ENCODE measurements at places on chromosomes 3 and 15.

DNA sequence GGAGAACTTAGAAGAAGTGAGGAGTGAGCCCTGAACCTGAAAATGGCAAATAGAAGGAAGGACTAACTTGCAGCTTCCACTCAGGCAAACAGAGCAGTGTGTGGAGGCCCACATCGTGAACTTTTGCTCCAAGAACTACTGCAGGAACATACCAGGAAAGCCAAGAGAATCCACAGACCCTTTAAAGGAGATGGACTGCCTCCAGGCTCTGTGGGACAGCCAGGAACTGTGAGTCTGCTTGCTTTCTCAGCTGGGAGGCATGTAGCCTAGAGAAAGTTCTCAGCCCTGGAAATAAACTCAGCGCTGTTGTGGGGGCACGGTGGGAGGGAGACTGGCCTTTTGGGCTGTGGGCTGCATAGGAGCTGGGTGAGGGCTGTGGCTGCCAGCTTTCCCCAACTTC lies 93.0 kb downstream of the SNRK start:
- no peak for DNase-seq

DNA sequence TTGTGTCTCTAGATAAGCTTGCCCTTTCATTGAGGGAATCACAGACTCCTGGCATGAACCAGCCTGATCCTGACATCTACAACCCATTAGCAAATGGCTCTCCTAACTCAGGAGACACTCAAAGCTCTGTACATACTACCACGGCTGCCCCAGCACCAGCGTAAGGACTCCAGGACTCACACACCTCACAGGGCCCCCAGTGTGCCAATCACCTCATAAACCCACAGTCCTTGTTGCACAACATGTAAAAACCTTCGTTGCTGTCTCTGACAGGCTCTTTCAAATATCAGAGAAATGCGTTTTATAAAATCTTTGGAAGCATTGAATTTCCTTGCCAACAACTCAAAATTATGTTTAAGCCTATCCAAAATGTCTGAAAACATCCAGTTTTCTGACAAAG lies 7.3 kb downstream of the FYCO1 start:
- DNase-seq: no peak

DNA sequence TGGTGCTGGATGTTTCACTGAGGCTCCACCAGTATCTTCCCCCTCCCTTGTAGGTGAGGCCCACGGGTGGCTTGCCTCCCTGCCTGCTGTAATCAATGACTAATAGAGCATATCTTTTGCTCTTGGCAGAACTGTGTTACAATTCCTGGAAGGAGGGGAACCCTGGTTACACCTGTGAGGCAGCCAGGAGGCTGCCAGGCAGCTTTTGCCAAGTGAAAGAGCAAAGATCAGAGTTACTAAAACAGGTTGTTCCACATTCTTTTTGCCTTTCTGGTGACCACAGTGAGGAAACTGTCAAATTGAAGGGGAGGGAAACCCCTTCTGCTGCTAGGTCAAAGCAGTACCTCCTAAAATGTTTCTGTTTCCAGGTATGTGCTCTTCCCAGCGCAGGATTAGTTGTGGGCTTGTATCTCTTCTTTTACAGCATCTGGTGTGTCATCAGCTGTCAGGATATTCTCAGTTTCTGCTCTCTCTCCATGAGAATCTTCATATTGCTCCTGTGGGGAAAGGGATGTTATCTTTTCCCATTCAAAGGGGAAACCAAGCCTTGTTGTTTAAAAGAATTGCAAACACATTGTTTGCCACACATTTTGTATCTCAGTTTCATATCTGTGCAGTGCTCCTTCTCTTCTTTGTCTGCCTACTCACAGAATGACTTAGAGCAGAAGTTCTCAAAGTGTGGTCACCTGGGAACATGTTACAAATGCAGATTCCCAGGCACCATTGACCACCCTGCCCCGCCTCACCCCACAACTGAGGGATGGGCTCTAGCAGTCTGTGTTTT lies 137.4 kb upstream of the UMPS start:
- DNase-seq: no peak

GRCh38 chr3:69282181-69282580 lies 103.7 kb downstream of the FRMD4B start:
- DNase-seq: peak; percentile 50

DNA sequence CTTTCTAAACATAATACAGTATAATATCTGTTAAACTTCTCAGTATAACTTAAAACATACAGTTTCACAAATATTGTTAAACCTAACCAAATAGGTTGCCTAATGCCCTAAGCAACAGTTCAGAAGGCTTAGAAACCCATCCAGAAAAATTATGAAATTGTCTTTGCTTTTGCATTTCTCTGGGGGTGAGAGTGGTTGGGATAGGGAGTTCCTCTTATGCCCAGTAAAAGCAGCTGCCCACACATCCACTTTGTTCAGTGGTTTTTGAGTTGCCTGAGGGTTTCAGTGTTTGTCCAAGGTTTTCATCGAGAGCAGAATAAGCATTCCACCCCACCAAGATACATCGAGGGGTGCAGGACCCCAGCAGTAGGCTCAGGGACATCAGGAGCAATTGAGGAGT lies 179.4 kb downstream of the CDIN1 start:
- DNase-seq: no peak

GRCh38 chr3:194326192-194326967 lies 24.7 kb downstream of the CPN2 start:
- no peak for DNase-seq

DNA sequence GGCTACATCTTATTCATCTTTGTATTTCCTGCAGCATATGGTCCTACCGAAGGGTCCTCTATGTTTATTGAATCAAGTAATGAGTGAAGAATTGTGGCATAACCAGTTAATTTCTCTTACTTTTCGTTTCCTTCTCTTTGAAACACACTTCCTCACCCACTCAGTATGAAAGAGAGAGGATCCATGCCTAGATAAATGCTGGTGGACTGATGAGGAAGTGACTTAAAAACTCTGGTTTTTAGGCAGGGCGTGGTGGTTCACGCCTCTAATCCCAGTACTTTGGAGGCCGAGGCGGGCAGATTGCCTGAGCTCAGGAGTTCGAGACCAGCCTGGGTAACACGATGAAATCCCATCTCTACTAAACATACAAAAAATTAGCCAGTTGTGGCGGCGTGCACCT lies 2.2 kb upstream of the MB21D2 start:
- DNase-seq: no peak

- DNase-seq: no peak
Measured at GRCh38 chr3:190983875-190984274, 121.4 kb upstream of the GMNC start.

DNA sequence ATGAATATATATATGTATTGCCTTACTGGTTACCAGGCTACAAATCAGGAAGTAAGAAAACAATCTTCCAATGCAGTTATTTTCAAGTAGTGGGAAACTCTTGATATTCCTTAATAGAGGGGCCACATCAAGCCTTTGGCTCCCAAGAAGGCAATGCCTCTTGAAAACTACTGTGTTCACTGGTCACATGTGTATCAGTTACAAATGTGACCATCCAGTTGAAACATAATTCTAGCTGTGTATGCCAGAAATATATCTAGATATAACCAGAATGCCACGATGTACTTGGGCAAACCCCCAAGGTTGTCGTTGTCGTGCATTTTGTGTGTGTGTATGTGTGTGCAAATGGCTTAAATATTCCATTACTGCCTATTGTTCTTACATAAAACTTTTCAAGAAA lies 200.8 kb downstream of the SUCLG2 start:
- DNase-seq: no peak

DNA sequence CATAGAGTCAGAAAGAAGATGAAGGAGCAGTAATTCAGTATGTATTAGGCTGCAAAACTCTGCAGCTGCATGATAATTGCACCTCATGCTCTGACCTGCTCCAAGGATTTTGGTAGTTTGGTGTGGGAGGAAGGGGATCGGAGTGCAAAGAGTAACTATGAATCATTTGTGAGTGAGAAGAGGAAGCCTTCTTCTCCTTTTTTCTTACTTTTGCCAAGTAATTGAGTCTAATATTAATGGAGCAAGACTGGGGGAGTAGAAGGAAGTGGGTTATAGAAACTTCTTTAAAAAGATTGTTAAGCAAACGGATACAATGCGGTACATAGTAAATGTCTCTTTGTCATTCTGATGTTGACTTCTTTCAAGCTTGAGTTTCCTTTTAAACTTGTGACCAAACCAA lies 276.5 kb downstream of the EDEM1 start:
- DNase-seq: no peak

GRCh38 chr3:46867550-46867898 lies 4.3 kb upstream of the MYL3 start:
- no peak for DNase-seq

GRCh38 chr15:91055548-91056331 lies 33.3 kb upstream of the VPS33B start:
- no peak for DNase-seq

DNA sequence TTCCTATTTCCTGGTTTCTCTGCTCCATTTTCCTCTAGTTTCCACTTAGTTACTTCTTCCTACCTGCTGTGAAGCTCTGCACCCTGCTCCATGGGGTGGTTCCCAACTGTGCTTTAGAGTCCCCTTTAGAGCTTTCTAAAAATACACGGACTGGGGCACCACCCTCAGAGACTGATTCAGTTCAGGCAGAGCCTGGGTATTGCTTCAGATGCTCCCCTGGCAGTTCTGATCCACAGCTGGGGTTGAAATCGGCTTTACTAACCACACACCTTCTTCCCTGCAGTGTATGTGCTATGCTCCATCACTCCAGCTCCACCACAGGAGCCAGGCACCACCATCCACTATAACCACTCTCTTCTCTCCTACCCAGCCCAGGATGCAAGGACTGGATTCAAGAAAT lies 12.6 kb downstream of the ANP32A start:
- no peak for DNase-seq

DNA sequence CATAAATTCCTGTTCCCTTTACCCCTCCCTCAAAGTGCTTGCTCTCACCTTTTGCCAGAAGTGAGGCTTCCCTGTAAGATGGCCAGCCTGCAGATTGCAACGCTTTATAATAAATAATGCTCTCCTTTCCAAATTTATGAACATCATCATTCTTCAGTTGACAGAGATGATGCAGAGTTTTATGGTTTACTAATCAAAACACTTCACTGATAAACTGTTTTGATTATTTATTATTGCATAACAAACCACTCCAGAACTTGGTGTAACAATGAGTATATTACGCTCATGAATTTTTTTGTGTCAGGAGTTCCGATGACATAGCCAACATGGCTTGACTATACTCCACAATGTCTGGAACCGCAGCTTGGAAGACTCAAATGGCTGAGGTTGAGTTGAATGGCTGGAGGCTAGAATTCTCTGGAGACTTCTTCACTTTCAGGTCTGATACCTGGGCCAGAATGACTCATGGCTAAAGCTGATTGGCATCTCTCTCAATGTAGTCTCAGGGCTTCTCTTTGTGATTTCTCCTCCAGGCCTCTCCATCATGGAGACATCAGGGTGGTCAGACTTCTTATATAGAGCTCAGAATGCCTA lies 27.3 kb upstream of the TGFBR2 start:
- DNase-seq: no peak

GRCh38 chr15:94293411-94294402 lies 62.3 kb downstream of the MCTP2 start:
- no peak for DNase-seq

GRCh38 chr3:147395899-147396711 lies 10.2 kb downstream of the ZIC4 start:
- DNase-seq: no peak

- DNase-seq: no peak
Measured at GRCh38 chr15:45185903-45186770, 1.6 kb downstream of the SHF start.

GRCh38 chr3:189297932-189298331 lies 126.2 kb downstream of the TPRG1 start:
- no peak for DNase-seq

GRCh38 chr3:49173116-49173791 lies 1.9 kb downstream of the KLHDC8B start:
- no peak for DNase-seq

Data from activated CD4-positive, alpha-beta T cell treated with anti-CD3 and anti-CD28 coated beads for 24 hours (primary cell).